ENCODE measurements at places on chromosomes 11 and 22. TPM values are rescaled to one million over a fixed set of nuclear protein-coding genes. Genes with fewer than 3 reads are reported as not detected.

Gene ZP1
- 0.32 TPM for polyA plus RNA-seq

Gene TRIM49
- not detected for polyA plus RNA-seq

Gene C11orf87
- not detected for polyA plus RNA-seq

Gene CRKL
- polyA plus RNA-seq, result 20.6 TPM

Gene RAG1
- 0.18 TPM for polyA plus RNA-seq

Gene TIMP3
- polyA plus RNA-seq, result 1.6 TPM

DNA sequence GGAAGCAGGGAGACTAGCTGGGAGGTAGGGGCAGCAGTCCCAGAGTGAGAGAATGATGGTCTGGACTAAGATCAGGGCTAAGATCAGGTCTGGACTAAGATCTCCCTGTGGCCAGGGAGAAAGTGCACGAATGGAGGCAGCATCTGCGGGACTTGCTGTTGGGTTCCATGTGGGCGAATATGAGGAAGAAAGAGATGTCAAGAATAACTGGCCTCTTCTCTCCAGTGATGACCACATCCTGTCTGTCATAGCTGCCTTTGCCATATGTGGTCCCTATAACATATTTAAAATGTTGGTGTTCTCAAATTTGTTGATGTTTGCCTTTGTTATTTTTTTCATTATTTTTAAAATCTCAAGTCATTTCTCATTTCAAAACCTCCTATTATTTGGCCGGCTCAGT lies 27.4 kb upstream of the CXCR5 start:
- no peak for DNase-seq

DNA sequence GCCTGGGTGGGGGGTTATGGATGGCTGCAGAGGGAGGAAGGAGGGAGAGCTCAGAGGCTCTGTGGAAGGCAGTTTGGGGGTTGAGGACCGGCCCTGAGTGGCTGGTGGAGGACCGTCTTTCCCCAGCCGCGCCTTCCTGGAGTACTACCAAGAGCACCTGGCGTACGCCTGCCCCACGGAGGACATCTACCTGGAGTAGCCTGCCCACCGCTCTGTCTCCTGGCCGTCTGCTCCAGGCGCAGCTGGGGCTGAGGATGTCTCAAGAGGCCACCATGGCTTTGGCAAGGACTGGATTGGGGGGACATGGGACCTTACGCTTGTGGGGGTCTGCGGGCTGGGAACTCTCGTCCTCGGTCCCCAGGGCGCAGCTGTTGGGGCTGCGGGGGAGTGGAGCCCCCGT lies 10.0 kb downstream of the MAPK8IP2 start:
- no peak for DNase-seq

DNA sequence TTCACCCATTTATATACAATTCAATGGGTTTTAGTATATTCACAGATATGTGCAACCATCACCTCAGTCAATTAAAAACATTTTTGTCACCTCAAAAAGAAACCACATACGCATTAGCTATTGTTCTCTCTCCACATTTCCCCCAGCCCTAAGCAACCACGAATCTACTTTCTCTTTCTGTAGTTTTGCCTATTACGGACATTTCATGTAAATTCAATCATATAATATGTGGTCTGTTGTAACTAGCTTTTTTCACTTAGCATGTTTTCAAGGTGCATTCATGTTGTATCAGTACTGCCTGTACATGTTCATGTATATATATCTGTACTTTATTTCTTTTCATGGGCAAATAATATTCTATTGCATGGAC lies 104.7 kb upstream of the RRM1 start:
- DNase-seq, result no peak

DNA sequence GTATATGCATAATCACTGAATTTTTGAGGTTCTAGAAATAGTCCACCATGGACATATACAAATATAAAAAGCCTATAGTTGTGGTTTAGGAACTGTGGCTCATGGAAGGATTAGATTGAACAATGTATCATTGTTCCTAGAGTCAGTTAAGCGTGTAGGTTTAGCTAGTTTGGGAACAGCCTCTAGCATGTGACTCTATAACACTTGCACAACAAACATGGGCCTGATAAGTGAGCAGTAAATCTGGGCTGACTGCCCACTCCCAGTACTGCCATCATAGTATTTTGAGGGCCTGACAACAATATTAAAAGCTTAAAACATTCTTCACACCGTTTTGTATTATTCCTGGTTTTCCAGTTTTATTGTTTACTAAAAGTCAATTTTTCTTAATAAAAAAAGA lies 47.0 kb downstream of the YAP1 start:
- DNase-seq, result no peak

DNA sequence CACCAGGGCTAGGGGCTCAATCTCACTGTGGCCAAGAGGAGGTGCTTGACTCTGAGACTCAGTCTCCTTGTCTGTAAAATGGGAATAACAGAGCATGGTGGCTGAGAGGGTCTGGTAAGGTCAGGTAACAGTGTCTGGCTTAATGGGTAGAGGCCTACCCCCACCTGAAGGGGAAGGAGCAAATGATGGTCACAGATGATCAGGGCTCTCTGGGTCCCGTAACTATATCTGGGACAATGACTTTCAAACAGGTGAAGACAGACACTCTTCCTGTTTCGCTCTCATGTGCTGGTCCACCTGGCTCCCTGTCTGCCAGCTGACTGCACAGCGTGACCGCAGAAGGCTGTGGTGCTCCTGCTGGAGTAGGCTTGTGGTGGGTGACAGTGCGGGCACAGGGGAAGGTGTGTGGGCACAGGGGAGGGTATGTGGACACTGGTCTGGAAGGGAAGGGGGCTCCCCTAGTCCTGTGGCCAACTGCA lies 4.0 kb downstream of the A4GALT start:
- no peak for DNase-seq

DNA sequence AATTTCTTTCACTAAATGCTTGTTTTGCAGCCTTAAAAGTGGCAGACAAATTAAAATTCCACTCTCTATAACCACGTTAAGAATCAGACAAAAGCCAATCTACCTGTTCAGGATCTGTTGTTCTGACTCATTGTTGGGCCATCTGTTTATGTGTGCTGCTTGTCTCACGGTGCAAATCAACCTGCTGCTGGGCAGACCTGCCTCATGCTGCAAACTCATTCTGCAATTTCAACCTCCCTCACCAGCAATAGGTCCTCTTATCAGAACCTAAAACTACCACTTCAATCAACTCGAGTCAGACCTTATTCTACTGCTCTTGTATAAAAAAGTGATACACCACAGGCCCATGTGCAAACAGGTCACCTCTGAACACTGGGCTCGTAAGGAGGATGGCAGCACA lies 75.1 kb downstream of the LARGE2 start:
- DNase-seq, result no peak

DNA sequence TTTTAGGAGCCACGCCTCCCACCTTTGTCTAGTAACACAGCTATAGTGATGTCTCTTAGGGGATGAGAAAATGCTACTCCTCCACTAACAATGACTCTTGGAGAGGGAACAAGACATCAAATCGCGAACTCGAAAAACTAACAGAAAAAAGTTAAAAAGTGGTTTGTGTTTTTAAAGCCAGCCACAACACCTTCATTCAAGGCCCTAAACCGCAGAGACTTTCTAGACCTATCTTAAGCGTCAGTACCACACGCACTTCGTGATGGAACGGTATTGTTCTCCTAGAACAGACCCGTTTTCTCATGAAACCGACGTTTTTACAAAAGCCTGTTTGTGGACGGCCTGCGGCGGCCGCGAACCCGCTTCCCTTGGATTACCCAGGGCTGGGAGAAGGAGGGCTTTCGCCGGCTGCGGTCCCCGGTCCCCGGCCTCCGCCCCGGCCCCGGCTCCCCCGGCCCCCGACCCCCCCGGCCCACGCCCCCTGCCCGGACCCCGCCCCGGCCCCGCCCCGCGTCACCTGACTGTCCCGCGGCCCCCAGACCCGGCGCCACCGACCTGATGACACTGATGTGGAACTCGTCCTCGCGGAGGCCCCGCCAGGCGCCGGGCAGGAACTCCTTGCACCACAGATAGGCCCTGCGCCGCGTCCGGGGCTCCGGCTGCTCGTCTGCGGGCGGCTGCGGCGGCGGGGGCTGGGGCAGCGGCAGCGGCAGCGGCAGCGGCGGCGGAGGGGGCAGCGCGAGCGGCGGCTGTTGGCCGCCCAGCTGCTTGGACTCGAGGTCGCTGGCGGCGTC lies 718 bp downstream of the CHKA start:
- DNase-seq, result no peak

- no peak for DNase-seq
These were observed 619.9 kb downstream of the CNTN5 start for GRCh38 chr11:99640671-99641070.

- no peak for DNase-seq
These were observed 43.9 kb downstream of the BBOX1 start for GRCh38 chr11:27084518-27084917.

GRCh38 chr22:46326066-46326680 lies 9.3 kb upstream of the TRMU start:
- DNase-seq, result no peak

- DNase-seq, result no peak
These were observed 29.0 kb upstream of the FJX1 start for GRCh38 chr11:35589281-35589680.

GRCh38 chr22:26550498-26551033 lies 38.3 kb upstream of the TFIP11 start:
- no peak for DNase-seq

All from A549 (cell line).